Stimulated activated CD8-positive, alpha-beta memory T cell treated with anti-CD3 and anti-CD28 coated beads, Interleukin-7, amount 100 ng/mL, for 1 hour (primary cell): ENCODE measurements at places on chromosomes 1 and 21.

- DNase-seq: no peak
These were observed 30.6 kb downstream of the HFM1 start for GRCh38 chr1:91374086-91374485.

DNA sequence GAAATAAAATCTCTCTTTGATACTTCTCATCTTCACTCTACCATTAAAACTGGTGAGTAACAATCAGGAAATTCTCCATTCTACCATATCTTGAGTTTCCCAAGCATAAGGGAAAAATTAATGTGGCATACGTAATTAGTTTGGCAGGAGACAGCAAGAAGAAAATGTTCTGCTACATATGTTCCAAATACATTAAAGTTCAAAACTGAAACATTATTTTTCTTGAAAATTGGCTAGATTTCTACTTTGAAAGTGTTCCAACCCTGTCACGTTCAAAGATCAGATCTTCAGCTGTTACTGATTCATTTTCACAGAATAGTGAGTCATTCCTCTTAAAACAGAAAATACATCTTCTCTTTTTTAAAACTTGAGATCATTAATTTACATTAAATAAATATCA, 48.5 kb downstream of the PIGK start:
- DNase-seq: no peak

DNA sequence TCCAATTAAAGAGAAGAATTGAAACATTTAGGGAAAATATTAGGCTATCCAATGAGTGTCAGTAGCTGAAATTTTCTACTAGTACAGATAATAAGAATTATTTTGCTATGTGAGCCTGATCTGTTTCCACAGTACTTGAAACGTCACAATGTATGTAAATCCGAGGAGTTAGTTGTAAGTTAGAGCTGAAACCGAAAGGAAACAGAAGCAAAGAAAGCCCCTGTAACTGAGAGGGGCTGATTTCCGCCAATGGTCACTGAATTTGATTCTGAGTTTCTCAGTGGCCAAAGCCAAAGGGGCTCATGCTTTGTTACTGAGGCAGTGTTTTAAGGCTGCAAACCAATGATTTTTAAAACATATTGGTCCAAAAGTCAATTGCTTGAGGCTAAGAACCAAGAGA, 168.3 kb upstream of the DUSP10 start:
- DNase-seq: no peak

DNA sequence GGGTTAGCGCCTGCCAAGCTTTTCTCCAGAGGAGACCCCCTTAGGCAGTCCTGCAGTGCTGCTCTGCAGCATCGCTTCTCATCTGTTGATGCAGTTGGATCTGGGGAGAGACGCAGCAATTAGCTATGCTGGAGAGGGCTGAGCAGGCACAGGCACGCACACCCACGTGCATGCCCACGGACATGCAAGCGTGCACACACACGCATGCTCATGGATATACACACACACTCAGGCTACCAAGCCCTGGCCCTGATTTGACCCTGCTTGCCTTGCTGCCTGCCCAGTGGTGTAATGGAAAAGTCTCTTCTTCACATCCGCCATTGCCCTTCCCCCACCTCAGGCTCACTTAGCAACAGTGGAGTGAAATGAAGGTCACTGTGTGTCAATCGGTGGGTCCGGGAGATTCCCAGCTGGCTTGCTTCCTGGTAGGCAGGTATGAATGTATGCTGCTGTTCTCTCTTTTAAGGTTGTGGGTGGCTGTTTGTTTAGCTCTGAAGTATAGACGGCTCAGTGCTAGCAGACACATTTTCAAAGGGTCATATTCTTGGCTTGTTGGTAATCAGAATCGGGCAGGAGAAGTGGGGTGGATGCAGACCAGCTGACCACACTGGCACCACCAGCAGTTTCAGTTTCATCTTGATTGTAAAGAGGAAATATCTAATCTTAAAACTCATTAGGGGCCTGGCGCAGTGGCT, 9.5 kb downstream of the ATP1B1 start:
- DNase-seq: no peak

DNA sequence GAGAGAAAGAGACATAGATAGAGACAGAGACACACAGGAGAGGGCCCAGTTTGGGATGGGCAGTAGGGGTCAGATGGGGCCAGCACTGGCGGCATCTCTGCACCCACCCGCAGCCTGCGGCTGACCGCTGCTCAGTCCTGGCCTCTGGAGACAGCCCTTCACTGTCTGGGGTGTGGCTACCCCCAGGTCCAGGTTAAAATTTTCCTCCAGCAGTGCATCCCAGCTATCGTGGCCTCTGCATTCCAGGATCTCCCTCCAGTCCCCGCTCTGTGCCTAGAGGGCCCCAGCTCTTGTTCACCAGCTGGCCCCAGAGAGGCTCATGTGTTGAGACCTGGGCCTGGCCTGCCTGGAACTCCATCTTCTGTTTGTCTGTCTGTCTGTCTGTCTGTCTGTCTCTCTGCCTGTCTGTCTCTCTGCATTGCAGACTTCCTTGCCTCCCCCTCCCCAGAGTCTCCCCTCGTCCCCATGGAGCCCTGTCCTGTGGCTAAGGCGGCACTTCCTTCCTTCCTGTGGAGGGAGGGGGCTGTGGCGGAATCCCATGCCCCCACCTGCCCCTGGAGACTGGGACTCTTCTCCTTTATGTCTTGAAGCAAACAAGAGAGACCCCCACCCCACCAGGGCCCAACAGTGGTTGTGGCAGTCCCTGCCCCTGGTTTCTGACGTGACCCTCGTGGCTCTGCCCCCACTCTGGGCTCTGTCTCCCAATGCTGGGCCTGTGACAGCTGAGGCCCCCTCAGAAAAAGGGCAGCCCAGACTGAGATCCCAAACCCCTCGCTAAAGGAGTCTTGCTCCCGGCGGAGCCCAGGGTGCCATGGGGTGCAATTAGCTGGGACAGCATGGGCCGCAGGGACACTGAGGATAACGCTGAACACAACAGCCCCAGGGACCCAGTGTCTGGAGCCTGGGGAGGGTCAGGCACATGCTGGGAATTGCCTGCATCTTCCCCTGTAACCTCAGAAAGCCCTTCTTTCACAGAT, 241.8 kb downstream of the NPHP4 start:
- no peak for DNase-seq

DNA sequence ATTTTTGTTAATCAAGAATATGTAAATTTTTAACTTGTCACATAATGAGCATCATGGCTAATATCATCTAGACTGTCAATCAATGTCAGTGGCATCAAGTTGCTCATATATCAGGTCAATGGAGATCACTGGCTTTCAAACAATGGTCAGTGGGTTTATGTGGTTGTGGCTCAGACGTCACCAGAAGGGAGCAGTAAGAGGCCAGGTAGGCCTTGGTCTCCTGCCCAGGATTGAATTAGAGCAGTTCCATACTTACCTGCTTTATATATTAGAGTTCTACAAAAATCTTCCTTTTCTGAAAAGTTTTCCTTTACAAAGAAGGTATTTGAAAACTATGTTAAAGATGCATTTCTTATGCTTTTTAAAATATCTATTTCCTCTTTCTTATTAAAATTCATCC, 206.3 kb upstream of the B3GALT2 start:
- DNase-seq: no peak

DNA sequence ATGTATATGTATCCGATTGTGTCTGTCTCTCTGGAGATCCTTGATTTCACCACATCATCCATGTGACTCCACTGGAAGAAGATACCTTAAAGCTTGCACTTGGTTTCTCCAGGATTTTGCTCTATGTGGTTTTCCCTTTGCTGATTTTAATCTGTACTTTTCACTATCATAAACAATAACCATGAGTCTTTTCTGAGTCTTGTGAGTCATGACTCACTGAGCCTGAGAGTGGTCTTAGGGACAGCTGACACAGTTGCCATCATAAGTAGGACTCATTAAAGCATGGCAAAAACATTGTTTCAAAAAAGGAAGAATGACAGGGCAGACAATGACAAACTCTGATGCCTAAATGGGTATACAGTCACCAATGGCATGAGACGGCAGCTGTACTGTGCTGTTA, 226.2 kb downstream of the AKT3 start:
- no peak for DNase-seq

GRCh38 chr1:42746436-42747105, 6.5 kb upstream of the CLDN19 start:
- no peak for DNase-seq

DNA sequence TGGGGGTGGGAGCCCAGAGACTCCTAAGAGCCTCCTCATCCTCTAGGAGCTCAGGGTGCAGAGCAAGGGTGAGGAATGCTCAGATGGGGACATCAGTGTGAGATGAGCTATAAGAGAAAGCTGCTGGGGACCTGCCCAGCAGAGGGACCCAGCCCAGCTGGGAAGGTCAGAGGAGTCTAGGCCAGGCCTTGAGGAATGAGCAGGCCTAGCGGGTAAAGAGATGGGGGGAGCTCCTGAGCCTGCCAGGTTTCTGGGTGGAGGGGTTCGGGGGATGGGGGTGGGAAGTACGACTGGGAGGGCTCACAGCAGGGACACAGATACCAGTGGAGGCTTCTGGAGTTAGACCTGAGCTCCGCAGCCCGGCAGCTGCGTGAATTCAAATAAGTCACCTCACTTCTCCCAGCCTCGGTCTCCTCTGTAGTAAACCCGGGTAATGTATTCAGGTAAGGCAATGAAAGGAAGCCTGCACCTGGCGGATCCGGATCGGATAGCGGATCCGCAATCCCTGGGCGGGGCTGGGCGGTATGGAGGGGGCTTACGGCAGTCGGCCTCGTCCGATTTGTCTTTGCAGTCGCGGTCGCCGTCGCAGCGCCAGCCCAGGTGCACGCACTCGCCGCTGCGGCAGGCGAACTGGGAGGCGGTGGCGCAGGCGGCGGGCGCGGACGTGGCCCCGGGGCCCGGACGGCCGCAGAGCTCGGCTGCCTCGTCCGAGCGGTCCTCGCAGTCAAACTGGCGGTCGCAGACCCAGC, 38.0 kb upstream of the MAGOH start:
- no peak for DNase-seq

DNA sequence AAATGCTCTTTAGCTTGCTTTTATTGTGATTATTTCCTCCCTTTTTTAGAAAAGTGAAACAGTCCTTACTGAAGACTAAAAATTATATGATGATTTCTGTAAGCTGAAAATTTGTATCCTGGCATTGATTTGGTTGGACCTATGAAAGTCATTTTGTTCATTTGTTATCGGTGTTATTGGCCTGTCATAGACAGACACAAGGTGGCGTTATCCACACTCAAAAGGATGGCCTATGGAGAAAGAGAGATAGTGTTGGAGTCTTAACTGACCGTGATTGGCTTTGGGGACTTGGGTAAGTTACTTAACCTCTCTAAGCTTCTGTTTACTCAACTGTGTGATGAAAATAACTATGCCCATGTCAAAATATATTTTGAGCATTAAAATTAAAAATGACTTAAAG, 203.6 kb upstream of the CHODL start:
- no peak for DNase-seq

GRCh38 chr21:36478941-36479340, 981 bp downstream of the CLDN14 start:
- DNase-seq: no peak

DNA sequence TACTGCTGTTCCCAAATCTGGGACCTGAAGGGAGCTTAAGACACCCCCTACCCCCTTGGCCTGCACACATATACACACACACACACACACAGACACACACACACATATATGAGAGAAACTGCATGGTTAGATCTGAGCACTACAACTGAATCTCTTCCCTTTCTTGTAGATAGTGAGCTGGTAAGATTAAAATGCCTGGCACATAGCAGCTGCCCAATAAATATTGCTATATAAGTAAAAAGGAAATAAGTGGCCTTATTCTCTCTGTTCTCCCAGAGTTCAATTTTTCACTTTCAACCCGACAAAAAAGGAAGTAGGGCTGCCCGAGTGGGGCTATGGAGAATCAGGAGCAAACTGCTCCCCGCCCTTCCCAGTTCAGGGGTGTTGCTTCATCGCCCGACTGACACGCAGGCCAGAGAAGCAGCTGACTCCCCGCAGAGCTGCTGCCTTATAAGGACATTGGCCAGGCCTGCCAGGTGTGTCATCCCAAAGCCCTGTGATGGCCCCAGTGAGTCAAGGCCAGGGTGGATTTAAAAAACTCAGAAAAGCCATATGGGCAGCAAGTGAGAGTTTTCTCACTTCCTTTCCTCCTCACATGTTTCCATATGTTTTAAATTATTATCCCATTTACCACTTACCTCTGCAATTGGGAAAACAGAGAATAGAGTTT, 106.5 kb upstream of the SLC44A3 start:
- no peak for DNase-seq

GRCh38 chr1:19484798-19485361, 459 bp downstream of the CAPZB start:
- DNase-seq: no peak

GRCh38 chr21:28216976-28217523, 775.6 kb downstream of the LTN1 start:
- no peak for DNase-seq

DNA sequence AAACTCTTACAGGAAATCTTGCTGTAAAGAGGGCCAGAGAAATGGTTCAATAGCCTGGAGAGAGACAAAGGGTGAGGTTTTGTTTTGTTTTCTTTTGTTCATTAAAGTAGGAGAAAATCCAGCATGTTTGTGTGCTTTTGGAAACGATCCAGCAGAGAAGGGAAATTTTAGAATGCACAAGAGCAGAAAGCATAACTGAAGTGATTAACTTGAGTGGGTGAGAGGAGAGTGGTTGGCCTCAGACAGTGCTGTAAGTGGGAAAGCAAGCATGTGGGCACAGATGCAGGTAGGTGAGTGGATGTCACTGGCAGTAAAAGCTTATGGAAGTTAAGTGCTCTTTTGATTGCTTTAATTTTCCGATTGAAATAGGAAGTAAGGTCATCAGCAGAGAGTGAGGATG, 50.2 kb downstream of the EEIG2 start:
- no peak for DNase-seq

GRCh38 chr1:198275597-198275996, 118.8 kb downstream of the NEK7 start:
- DNase-seq: no peak

- DNase-seq: no peak
These were observed 56.4 kb downstream of the TRIM11 start for GRCh38 chr1:228350179-228350742.

GRCh38 chr1:205064301-205064700, 20.0 kb downstream of the TMEM81 start:
- DNase-seq: no peak

- DNase-seq: no peak
These were observed 320 bp downstream of the C1orf174 start for GRCh38 chr1:3899754-3900149.

DNA sequence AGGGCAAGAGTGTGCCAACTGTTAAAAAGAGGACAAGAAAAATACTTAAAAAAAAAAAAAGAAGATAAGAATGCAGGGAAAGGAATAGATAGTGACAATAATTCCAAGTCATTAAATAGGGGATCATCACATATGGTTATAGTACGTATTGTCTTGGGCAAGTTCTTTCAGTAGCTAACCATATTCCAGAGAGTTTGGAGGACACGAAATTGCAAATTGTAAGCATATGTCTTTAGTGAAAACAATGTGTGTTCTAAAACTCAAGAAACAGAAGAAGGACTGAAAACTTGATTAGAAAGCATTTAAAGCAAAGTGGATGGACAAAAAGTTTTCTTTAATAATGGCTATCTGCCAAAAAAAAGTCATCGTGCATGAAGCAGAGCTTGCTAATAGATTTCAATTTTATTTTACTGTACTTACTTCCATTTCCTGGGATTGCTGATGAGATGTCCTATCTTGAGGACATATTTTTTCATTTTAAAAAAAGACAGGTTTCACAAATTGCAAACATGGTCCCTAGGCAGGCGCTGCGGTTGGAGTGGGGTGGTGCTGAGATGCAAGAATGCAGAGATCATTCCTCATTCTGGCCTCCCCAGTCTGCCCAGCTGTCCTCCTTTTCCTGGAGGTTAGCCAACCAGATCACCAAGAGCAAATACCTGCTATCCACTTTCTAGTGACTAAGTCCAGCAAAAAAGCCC, 11.9 kb downstream of the TSPAN2 start:
- DNase-seq: no peak

- no peak for DNase-seq
These were observed 33.9 kb downstream of the COQ8A start for GRCh38 chr1:226973898-226974543.

- DNase-seq: no peak
These were observed 14.9 kb downstream of the MOV10 start for GRCh38 chr1:112689196-112689841.
